Vagina (tissue), 2 donors: ENCODE measurements at places on chromosomes 7 and 10. TPM values are rescaled to one million over a fixed set of nuclear protein-coding genes. Genes with fewer than 3 reads are reported as not detected.

DNA sequence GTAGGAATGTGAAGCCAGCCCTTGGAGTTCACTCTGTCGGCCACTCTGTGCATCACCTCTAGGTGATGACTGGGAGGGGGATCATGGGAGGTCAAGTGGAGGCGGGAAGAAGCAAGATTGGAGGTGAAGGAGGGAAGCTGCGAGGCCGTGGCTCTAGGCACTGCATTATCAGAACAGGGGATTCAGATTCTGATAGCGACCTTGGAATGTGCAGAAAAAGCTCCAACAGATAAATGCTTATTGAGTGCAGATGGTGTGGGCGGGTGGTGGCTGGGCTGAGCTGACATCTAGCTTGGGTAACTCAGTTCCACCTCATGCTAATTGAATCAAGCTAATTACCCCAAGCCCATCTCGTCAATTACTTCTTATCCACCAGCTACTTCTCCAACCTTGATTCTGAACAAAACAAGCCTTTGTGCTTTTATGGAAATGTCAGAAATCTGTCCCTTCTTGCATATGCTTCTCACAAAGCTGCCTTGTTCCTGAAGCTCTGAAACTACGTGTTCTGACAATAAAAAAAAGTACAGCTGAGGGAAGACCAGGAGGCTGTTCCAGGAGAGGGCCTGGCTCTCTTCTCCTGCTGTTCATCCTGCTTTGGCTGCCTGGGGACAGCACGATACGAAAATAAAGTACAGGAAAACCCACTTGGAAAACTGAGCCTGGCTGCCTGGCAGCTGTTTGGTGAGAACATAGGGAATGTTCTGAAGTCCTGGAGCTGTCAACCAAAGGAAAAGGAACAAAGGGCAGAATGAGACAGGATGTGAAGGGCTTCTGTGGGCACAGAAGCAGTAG lies 27.5 kb downstream of the STRA8 start:
- H3K4me3 ChIP-seq = no peak overlapping the region
- DNase-seq = no peak
- H3K36me3 ChIP-seq = no peaks in the 10 kb centered on the region

DNA sequence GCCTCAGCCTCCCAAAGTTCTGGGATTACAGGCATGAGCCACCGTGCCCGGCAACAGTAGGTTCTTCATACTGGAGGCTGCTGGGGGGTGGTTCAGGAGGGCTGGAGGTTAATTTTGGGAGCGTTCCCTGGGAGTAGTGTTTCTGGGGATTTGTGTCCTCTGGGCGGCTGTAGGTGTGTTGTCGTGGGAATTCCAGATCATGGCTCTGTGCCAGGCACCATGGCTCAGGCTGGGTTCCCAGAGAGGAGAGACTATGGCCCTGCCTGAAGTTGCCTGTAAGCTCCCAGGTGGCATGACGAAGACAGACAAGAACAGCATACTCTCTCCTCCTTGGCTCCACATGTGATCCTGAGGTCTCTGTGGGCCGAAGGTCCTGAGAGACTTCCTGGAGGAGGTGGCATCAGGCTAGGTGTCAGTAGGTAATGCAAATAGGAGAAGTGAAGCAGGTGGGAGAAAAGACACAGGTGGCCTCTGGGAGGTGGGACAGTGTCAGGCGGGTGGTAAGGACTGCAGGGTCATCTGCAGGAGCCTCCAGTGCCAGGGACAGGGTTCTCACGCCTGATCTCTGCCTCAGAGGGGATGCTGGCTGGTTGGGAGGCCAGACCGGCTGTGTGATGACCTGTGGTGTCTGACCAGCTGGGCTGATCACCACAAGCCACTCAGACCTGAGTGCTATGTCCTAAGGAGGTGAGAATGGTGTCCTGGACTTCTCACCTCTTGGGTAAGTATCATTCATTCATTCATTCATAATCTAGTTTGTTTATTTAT lies 18.7 kb downstream of the CLIP2 start:
- no peak overlapping the region for H3K4me3 ChIP-seq
- H3K4me1 ChIP-seq = peaks cover 29% of the 10 kb centered on the region
- H3K27me3 ChIP-seq = no peaks in the 10 kb centered on the region
- DNase-seq = no peak

GRCh38 chr10:16529853-16530252 lies 8.2 kb upstream of the C1QL3 start:
- no peak overlapping the region for H3K27ac ChIP-seq
- DNase-seq = no peak
- no peaks in the 10 kb centered on the region for H3K36me3 ChIP-seq
- no peaks in the 10 kb centered on the region for H3K4me1 ChIP-seq
- H3K4me3 ChIP-seq = no peak overlapping the region

DNA sequence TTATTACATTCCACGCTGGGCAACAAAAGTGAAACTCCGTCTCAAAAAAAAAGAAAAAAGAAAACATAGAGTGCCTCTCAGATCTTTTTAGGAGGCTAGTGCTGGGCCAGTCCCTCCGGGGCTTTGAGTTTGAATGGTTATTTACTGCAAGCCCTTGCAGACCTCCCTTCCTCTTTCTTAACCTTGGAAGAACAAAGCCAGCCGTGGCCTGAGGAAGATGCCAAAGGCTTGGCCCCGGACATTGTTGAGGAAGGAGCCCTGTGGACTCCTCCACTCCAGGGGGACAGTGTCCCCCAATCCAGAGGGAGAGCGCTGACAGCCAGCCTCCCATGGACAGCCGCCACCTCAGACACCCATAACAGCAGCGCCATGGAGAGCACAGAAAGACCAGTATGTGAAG lies 5.0 kb downstream of the TSPAN33 start:
- H3K4me1 ChIP-seq = peaks cover 14% of the 10 kb centered on the region
- H3K27ac ChIP-seq = no peak overlapping the region
- H3K27me3 ChIP-seq = no peaks in the 10 kb centered on the region
- DNase-seq = no peak
- no peaks in the 10 kb centered on the region for H3K36me3 ChIP-seq

LRIT1 gene
- not detected for total RNA-seq

GRCh38 chr7:130491841-130492522 lies at the start of gene MEST:
Gene MEST, plus strand, starts transcription at chr7:130492085. Its CDS starts 229 bp downstream, at chr7:130492314.
- no peak for DNase-seq
- H3K4me1 ChIP-seq = peaks cover 23% of the 10 kb centered on the region
- H3K27ac ChIP-seq = no peak within 1 kb of the TSS
- H3K36me3 ChIP-seq = no peaks in the 10 kb centered on the region
- H3K27me3 ChIP-seq = no peaks in the 10 kb centered on the region

GRCh38 chr7:38753347-38753746 lies 122.2 kb upstream of the AMPH start:
- no peak overlapping the region for H3K4me3 ChIP-seq
- peaks cover 36% of the 10 kb centered on the region for H3K36me3 ChIP-seq
- H3K4me1 ChIP-seq = peaks cover 6% of the 10 kb centered on the region

DNA sequence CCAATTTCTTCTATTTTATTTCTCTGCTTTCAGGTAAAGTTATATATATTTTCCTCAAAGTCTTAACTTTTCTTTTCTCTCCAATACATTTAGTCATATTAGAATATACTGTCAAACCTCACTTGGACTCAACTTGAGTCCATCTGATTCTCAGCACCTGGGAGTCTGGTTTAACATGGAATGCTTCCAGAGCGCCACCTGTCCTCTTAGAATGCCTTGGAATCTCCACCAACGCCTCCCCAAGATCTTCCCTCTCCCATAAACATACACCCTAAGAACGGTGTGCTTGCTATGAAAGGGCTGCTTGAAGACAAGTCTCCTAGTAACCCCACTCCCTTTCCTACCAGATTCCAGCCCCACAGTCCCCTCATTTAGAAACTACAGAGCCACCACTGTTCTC lies 229.1 kb upstream of the MKLN1 start:
- H3K27ac ChIP-seq = no peak overlapping the region
- peaks cover 95% of the 10 kb centered on the region for H3K4me1 ChIP-seq
- H3K36me3 ChIP-seq = no peaks in the 10 kb centered on the region
- no peak overlapping the region for H3K4me3 ChIP-seq
- no peak for DNase-seq

GRCh38 chr7:155733582-155734444 lies 78.5 kb downstream of the SHH start:
- H3K27me3 ChIP-seq = no peaks in the 10 kb centered on the region
- no peak for DNase-seq
- no peaks in the 10 kb centered on the region for H3K36me3 ChIP-seq
- H3K4me3 ChIP-seq = no peak overlapping the region
- H3K27ac ChIP-seq = no peak overlapping the region
- H3K4me1 ChIP-seq = no peaks in the 10 kb centered on the region

- H3K4me3 ChIP-seq = no peak overlapping the region
- no peaks in the 10 kb centered on the region for H3K4me1 ChIP-seq
- no peak for DNase-seq
- H3K27ac ChIP-seq = no peak overlapping the region
- no peaks in the 10 kb centered on the region for H3K27me3 ChIP-seq
These were observed 6.8 kb upstream of the AGR2 start for GRCh38 chr7:16811551-16811950.

DNA sequence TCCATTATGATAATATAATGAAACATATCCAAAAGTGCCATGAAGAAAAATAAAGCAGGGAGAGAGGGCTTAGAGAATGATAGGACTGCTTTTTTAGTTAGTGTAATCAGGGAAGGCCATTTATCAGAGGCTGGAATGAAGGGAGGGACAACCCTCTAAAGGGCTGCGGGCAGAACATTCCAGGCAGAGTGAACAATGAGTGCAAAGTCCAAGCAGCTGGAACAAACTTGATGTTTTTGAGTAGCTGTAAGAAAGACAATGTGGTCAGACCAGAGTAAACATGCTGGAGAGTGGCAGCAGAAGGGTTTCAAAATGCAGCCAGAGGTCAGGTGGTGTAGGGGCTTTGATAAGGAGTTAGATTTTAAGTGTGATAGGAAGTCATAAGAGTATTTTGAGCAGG lies 65.6 kb upstream of the CCDC6 start:
- no peak for DNase-seq
- H3K4me1 ChIP-seq = peaks cover 7% of the 10 kb centered on the region
- no peaks in the 10 kb centered on the region for H3K27me3 ChIP-seq
- no peaks in the 10 kb centered on the region for H3K36me3 ChIP-seq
